EH (cell line): ENCODE measurements at places on chromosomes 5 and 9.

- no peak for DNase-seq
These were observed 57.1 kb downstream of the IPPK start for GRCh38 chr9:92612816-92613215.

DNA sequence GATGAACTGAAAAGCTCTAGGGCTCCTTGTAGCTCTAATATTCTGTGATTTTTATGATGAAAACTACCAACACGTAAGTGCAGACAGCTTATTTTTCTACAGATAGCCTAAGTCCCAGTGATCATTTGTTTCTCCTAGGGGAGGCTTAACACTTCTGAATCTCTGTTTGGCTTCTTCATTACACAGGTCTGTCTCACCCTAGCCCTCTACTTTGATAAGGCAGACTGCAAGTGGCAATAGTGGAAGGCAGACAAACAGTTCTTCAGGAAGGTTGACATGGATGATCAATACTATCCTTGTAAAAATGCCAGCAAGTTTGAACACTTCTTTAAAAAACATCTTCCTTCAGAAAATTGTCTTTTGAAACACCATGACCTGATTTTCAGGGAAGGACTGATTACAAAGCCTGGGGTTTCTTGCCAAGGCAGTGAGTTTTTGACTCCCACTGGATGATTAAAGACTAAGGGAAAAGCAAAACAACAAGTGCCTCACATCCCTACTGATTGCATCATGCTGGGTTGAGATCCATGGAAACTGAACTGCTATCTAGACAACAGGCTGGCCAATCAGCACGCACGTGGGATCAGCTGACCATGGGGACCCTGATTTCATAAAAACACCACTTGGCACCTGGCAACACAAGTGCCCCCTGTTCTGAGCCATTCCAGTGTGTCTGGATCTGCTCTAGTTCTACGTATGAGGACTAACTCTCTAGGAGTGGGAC, 212.2 kb downstream of the SMARCA2 start:
- DNase-seq = peak; percentile 50

- DNase-seq = no peak
These were observed 1.2 kb upstream of the RABGAP1 start for GRCh38 chr9:122939601-122940000.

GRCh38 chr9:114278881-114279570, 43.9 kb upstream of the ORM1 start:
- peak; percentile 95 for DNase-seq

DNA sequence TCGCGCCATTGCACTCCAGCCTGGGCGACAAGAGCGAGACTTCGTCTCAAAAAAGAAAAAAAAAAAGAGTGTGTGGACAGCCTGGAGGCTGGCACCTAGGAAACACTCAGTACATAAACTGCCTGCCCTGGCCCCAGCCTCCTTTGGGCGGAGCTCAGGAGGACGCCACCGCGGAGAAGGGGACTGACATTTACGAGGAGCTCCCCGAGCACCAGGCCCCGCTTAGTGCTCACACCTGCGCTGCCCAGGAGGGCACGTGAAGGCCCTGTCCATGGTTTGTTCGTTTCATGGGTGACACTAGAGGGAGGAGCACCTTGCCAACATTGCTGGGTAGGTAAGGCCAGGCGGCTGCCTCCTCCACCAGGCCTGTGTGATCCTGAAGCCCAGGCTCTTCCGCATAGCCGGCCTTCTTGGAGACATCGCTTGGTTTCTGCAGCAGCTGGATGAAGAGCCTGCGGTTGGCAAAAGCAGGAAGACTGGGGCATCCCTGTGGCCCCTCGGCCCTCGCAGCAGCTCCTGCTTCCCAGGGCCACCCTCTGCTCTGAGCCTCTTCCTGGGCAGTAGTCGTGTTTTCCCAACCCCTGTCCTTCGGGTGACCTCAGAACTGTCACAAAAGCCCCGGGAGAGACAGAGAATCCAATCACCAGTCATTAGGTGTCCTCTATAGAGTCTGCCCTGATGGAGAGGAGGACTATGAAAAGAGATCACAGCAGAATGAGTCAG, 26.2 kb upstream of the LAMC3 start:
- no peak for DNase-seq

DNA sequence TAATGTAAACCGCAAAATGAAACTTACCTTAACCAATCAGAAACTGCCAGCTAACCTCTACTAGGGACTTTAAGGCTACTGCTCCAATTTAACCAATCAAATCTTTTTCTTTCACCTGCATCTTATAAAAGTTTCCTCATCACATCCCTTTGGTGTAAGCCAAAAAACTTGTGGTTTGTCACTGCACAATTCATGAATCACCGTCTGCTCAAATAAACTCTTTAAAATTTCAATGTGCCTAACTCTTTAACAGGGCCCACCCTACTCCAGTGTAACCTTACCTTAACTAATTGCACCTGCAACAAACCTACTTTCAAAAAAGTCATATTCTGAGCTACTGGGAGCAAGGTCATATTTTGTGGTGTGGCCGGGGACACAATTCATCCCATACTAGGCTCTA, 172.2 kb upstream of the GRAMD2B start:
- DNase-seq = no peak
